ENCODE measurements at places on chromosomes 6 and 20. TPM values are rescaled to one million over a fixed set of nuclear protein-coding genes. Genes with fewer than 3 reads are reported as not detected.

ATP9A gene
- 19.6 TPM for total RNA-seq

DEFB113 gene
- total RNA-seq, result not detected

UFL1 gene
- total RNA-seq, result 22.7 TPM

CFAP206 gene
- total RNA-seq, result 0.20 TPM

SHLD1 gene
- total RNA-seq, result 10.8 TPM

ADGRF1 gene
- total RNA-seq, result not detected

CALHM5 gene
- total RNA-seq, result not detected

CTNNBL1 gene
- 93.5 TPM for total RNA-seq

MEI4 gene
- total RNA-seq, result not detected

SPATA25 gene
- total RNA-seq, result 0.59 TPM

RSPH9 gene
- not detected for total RNA-seq

ZNF76 gene
- total RNA-seq, result 33.1 TPM

TOX2 gene
- 4.0 TPM for total RNA-seq

RHAG gene
- total RNA-seq, result not detected

FAM83C gene
- total RNA-seq, result not detected

NUS1 gene
- total RNA-seq, result 49.5 TPM

TMEM151B gene
- total RNA-seq, result not detected

TAF11 gene
- total RNA-seq, result 37.2 TPM

GRIK2 gene
- total RNA-seq, result not detected

SLC12A5 gene
- total RNA-seq, result 0.42 TPM

SNX14 gene
- 49.5 TPM for total RNA-seq

CST7 gene
- total RNA-seq, result 127 TPM

SRF gene
- total RNA-seq, result 61.9 TPM

TBXT gene
- total RNA-seq, result not detected

REM1 gene
- not detected for total RNA-seq

BFSP1 gene
- total RNA-seq, result 0.76 TPM

ACSS2 gene
- total RNA-seq, result 38.0 TPM

Data from activated T-helper 1 cell treated with anti-CD3 and anti-CD28 coated beads, Interleukin-12 subunit alpha, Interleukin-12 subunit beta, Interleukin-2, Interleukin-4 antibody, amounts not matched to agents 30 ng/mL and 10 ng/mL and 1 ng/mL, durations not matched to agents 14 hours and 24 hours and 36 hours (primary cell).